Renal pelvis (tissue), 12 donors: ENCODE measurements at places on chromosomes 16 and 17.
A peak's percentile ranks its signal among the peaks of the same experiment; 100 is the strongest.

DNA sequence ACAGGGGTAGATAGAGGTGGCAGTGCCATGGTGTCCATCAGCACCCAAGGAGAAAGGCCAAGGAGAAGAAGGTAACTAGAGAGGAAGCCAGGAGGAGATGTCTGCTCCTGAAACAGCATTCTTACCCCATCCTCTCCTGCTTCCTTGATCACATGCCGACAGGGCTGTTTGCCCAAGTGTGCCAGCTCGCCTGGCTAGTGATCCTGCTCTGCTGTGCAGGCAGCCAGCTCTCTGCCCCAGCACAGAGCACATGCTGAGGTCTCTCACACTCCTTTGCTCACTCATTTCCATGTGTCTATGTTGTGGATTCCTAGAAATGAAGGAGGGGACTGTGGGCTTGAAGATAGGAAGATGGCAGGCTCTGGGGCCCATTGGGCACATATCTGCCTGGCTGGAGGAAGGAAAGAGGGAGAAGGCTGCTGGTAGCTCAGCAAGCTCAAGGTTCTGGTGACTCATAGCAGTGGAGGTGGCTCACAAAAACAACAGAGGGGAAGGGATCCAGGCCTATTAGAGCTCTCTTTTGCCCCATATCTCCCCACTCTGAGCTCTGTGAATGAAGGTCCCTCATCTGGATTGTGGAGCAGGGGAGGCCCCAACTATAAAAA is 54.3 kb downstream of the NEUROD2 start:
- no peak for DNase-seq

- DNase-seq = peak; percentile 97
Measured at GRCh38 chr16:11797166-11797956, at the start of gene ZC3H7A. Gene ZC3H7A (minus strand): TSS chr16:11797258. CDS start chr16:11782354, 14,904 bp downstream.

DNA sequence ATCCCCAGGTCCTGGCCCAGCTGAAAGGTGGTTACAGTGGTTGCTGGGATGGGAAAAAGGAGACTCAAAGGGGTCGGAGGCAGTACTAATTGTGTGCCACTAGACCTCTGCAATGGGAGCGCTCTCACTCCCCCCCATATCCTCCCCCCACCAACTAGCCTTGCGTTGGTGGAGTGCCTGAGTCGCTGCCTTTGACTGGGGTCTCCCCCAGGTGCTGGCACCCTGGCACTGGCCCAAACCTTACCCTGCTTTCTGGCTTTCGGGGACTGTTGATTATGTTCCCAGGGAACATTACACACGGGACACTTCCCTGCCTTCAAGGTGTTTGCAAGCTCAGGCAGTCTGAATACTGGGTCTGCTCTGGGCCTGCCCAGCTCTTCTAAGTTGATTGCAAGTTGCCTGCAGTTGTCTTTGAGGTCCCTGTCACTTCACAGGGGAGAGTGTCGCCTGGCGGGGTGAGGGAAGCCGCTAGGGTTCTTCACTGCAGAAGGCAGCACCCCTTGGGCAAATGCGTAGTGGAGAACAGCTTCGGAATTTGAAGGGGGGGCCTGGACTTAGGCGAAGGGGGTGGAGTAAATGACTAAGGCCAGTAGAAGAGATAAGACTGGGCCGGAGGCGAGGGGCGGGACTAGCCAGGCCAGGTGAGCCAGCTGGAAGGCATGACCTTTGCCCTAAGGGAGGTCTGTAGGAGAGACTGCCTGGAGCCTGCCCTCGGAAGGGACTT is 98.0 kb downstream of the RAB11FIP4 start:
- no peak for DNase-seq

- peak; percentile 54 for DNase-seq
Measured at GRCh38 chr16:85750146-85750826, 610 bp downstream of the C16orf74 start.

- DNase-seq = no peak
Measured at GRCh38 chr17:69677130-69677529, 262.6 kb downstream of the MAP2K6 start.

- peak; percentile 21 for DNase-seq
Measured at GRCh38 chr17:20156196-20157000, 147.2 kb downstream of the SPECC1 start.

GRCh38 chr16:58850678-58851020 is 116.5 kb upstream of the GOT2 start:
- DNase-seq = no peak

DNA sequence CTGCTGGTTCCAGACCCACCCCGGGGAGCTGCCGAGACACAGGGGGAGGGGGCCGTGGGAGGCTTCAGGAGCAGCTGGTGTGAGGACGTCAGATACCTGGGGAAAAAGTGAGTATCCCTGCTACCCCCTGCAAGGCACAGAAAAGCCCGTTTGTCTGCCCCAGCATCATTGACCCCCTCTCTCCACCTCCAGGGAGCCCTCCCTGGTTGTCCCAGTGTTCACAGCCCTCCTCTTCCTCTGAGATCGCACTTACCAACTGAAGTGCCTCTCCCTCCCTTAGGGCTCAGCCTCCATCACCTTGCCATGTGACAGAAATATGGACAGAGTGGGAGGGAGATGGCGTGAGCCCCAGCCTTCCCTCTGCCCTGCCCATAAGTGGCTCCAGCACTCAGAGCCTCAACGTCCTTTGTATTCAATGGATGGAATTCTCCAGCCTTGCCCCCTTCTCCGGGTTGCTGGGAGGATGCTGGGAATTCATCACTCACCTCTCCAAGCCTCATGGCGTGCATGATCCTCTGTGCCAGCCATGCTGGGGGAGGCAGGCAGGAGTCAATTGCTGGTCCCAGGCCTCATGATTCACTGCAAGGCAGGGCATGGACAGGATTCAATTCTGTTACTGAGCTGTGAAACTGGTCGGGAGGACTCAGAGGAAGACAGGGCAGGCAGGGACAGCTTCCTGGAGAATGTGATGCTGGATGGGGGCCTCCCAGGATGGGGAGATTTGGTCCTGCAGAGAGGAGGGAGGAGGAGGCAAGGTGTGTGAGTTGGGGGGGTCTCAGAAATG is 14.6 kb downstream of the SPNS3 start:
- DNase-seq = no peak

DNA sequence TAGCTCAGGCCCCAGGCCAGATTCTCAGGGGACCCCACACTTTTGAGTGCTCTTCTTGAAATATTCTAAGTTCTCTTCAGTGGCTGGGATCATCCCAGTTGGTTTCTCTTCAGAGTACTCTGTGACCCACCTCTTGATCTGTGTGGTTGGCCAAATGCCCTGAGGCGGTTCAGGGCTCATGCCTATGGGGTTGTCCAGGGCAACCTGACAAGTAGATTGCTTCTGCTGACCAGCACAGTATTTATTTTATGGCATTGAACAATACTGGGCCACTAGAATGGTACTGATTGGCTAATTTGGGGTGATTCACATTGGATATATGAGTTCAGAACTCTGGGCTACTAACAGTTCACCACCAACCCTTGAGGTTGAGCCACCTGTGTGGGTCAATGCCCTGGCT is 7.4 kb upstream of the GOSR2 start:
- no peak for DNase-seq

- DNase-seq = no peak
Measured at GRCh38 chr16:69880640-69881133, 70.4 kb upstream of the CLEC18A start.

DNA sequence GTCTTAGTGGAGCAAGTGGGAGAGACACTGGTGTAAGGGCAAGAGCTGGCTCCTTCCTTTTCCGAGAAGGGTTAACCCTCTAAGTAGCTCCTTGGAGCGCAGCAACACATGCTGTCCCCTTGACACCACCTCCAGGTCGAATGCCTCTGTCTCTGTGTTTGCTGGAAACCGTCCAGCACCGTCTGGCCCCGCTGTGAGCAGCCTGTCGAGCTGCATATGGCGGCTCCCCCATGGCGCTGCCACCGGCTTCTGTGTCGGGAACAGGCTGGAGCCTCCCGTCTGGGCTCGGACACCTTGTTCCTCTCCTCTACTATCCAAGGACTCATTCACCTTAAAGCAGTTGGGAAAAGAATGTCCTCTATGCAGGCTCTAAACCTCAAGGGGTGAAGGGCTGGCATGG is 28.9 kb upstream of the WSCD1 start:
- no peak for DNase-seq

DNA sequence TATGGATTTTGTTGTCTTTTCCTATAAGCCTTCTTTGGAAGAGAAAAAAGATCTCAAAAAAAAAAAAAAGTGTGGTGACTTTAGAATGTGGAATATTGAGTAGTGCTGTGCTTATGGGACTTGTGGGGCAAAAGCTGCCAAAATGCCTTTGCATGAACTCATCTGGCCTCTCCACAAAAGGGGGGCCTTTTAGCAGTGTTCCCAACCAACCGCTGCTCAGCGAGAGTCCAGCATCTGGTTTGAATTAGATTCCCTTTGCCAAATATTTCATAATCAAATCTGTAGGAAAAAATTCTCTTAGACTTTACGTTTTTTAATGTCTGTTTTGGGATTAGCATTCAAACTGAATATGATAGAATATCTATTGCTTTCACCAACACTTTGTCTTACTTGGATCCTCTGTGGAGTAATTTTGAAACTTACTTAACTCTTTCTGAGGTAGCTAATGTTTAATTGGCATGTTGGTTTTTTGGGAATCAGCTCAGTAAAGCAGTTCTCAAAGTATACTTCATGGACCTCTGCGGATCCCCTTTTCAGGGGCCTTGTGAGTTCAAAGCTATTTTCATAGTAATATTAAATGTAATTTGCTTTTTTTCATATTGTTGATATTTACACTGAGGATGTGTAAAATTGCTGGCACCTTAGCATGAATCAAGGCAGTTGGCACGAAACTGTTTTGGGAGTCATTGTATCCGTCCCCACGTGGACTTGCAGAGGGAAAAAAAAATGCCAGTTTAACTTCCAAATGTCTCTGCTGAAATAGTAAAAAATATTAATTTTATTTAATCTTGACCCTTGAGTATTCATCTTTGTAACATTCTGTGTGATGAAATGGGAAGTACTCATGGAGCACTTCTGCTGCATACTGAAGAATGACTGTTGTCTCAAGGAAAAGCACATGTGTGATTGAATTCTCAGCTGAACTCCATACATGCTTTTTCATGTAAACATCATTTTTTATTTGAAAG is 34.7 kb upstream of the VPS4A start:
- DNase-seq = peak; percentile 10

- DNase-seq = no peak
Measured at GRCh38 chr17:75783803-75784472, 668 bp upstream of the UNK start.
